ENCODE measurements at places on chromosomes 3 and 15.

- DNase-seq: no peak
Measured at GRCh38 chr15:68844856-68845550, 24.3 kb upstream of the ANP32A start.

- no peak for DNase-seq
Measured at GRCh38 chr15:72082176-72082575, 35.8 kb downstream of the MYO9A start.

GRCh38 chr3:12190832-12191231, 32.1 kb upstream of the TIMP4 start:
- no peak for DNase-seq

DNA sequence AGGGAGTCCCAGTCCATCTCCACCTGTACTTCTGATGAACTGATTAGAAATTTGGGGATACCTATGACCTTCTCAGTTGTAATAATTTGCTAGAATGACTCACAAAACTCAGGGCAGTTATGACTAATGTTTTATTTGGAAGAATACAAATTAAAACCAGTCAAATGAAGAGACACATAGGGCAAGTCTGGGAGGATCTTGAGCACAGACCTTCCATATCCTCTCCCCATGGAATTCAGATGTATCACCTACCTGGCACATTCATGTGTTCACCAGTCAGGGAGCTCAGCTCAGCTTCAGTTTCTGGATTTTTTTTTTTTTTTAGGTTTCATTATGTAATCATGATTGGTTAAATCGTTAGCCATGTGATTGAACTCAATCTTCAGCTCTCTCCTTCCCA, 247.7 kb downstream of the VGLL3 start:
- DNase-seq: no peak

GRCh38 chr15:60616147-60616546, 137.2 kb upstream of the ICE2 start:
- no peak for DNase-seq

GRCh38 chr3:81581966-81582599, 179.4 kb downstream of the GBE1 start:
- peak; percentile 55 for DNase-seq

DNA sequence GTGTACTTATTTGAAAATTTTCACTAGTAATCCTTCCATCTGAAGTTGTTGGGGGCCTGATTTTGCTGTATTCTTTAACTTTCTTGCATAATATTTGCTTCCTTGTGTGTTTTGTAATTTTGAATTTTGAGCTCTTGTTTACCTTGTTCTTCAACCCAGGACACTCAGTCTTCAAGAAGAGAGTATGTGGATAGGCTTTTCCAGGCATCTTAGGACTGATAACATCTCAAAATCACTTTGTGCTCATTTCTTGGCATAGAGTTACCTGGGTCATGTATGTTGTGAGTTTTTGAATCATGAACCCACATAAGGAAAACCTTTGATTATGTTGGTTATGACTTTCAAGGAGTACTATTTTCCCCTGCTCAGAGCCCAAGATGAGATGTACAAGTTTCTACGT, 13.4 kb downstream of the BTD start:
- no peak for DNase-seq

DNA sequence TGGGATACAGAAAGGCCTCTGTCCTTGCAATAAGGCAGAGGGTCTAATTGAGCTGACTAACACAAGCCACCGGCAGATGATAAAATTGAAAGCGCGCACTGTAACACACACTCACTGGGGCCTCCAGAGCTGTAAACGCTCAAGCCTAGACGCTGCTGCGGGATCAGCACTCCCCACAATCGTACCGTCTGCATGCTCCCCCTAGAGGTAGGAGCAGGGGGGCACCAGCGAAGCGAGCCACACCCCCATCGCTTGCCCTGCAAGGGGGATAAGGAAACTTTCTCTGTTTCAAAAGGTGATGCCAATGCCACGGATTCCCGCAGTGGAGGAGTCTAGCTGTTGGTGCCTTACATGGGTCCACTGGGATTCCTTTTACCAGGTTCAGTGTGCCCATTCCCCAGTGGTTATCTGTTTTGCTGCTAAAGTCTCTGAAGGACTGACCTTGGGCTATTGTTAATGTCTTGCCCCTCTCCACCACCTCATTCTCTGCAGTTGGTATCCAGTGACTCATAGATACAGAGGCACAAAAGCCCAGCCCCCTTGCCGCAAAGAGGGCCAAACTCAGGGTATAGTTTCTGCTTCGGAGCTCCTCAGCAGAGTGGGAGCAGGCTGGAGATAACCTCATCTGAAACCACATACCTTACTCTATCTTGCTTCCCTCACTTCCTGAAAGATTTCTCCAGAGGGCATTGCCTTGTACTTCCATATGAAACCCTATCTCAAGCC, 139.3 kb upstream of the KBTBD8 start:
- DNase-seq: no peak

GRCh38 chr3:39448506-39449233, 18.8 kb upstream of the MOBP start:
- no peak for DNase-seq

DNA sequence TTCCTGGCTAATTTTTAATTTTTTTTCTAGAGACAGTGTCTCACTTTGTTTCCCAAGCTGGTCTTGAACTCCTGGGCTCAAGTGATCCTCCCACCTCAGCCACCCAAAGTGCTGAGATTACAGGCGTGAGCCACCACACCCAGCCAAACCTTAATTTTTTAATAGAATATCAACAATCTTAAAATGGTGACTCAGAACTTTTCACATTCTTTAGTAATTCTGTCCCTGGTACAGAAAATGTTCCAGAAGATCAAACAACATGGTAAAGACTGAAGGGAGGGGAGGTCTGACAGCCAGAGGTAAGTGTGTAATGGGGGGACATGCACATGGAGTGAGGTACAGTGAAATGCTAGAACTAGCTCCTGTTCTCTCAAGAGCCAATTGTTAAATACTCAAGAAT, 38.2 kb downstream of the DNAH12 start:
- no peak for DNase-seq

- no peak for DNase-seq
Measured at GRCh38 chr3:51945031-51945840, 3.1 kb downstream of the PARP3 start.

GRCh38 chr3:7543294-7543880, 682.5 kb downstream of the GRM7 start:
- no peak for DNase-seq

DNA sequence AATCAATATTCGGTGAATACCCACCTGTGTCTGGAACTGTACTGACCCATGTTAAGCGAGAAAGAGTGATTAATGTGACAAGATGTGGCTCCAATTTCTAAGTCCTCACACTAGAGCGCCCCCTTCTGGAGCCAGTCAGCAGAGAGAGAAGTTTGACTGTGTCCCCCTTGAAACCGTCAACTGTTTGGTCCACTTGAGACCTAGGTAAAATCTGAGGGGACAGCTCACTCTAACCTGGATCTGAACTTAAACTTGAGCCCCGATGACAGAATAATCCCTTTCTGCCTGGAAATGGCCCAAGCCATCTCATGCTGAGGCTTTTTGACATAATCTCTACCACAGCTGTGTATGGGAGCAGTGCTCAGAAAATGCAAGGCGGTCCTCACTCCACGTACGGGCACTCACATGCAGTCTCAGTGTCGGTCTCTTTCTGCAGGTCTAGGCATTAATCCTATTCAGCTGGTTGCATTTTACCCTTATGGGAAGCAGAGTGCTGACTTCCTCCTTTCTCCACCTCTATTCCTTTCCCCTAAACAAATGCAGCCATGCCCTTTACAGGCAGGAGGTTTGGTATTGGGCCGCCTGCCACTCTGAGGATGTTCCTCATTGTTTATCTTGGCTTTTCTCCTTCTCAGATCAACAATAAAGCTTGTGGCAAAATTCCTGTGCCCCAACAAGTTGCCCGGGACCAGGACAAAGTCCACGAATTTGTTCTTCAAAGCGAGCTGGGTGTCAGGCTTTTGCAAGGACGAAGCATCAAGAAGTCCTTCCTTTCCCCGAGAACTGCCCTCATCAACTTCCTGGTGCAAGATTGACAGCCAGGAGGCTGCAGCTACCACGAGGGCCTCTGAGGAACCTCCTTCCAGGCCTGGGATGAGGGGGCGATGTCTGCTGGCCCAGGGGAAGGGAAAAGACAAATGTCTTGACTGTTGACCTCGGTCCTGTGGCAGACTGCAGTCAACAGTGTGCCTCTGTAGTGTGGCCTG, 47.5 kb upstream of the LIMD1 start:
- no peak for DNase-seq

DNA sequence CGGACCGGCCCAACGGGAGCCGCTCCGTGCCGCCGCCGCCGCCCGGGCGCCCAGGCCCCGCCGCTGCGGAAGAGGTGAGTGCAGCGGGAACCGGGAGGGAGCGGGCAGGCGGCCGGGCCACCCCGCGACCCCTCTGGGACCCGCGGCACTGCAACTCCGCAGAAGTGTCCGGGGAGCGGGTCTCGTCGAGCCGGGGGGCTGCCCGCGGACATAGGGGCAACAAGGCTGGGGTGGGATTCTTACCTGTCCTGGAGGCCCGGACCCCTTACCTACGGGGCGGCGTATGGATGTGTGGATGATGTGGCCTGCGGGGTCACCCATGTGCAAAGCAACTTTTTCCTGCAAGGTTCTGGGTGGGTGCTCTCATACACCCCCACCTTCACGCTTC, 361 bp downstream of the SEMA3F start:
- DNase-seq: no peak

GRCh38 chr3:196740481-196741248, 1.0 kb downstream of the PAK2 start:
- DNase-seq: peak; percentile 66

- DNase-seq: no peak
Measured at GRCh38 chr15:85690561-85691231, 104.0 kb downstream of the KLHL25 start.

DNA sequence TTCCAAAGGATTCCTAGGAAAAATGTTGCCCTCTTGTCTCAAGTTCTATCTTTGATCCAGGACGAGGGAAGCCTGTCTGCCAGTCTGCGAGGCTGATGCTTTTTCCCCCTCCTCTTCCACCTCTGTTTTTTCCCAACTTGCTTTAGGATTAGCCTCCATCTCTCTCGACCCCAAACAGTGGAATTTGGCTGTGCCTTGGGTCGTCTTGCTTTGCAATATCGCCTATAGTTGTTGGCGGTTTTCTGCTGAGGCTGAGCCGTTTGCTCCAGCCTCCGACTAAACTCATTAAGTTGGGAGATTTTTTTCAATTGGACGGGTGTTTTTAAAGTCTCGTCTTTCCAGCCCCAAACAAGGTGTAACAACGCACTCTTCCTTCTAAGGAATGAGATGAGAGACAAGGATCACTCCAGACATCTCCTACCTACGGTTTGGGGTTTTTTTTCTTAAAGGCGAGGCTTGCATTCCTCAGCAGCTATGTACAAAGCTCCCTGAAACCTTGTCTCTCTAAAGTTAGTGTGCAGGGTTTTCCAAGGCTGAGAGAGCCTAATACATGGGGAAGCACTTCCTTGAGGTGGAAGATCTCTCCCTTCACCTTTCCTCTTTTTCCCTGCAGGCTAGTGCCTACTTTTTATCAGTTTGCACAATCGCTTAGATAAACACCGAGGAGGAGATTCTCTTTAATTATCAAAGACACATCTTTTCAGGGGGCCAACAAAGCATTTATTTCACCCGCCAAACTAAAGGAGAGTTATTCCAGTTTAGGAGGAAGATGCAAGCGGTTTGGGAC, 4.8 kb upstream of the NR2F2 start:
- DNase-seq: peak; percentile 61

GRCh38 chr15:70614221-70614620, 149.1 kb downstream of the UACA start:
- no peak for DNase-seq

DNA sequence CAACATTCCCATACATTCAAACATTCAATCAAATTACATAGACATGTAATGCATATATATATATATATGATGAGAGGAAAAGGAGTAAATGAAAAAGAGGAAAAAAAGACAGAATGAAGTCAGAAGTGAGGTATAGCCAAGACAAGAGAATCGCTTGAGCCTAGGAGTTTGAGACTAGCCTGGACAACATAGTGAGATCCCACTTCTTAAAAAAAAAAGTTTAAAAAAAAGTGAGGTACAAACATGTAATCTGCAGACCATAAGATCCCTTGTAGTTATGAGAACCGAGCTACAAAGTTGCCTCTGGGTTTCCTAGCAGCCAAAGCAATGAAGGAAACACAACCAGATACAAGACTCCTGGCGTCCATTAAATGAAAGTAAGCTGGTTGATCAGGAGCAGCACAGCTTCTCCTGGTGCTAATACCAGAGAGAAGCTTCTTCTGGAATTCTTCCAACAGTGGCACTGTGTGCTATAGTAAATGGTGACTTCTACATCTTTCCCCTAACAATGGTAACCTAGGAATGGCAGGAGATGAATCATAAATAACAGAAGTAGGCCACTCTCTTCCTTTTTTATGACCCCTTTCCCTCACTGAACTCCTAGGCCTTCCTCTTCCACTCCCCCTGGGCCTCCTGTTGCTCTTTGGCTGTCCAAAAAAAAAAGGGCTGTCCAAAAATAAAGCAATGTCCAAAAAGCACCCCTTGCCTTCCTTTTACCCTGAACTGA, 3.5 kb downstream of the KCNMB3 start:
- peak; percentile 13 for DNase-seq

DNA sequence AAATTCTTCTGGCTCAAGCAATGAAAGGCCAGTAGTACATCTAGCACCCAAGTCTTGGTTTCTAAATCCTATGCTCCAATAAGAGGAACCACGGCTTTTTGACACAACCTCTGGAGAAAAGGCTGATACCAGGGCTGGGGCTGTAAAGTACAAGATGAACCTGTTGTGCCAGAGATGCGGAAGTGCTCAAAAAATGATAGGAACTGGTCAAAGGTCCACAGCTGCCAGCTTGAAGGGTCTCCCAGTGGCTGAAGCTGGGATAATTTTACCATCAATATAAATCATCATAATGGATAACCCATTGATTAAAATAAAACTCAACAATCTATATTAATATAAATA, 558 bp upstream of the NCEH1 start:
- DNase-seq: no peak

GRCh38 chr3:152258448-152259393, 10.0 kb upstream of the MBNL1 start:
- DNase-seq: peak; percentile 98

GRCh38 chr3:99967796-99968195, 146.5 kb downstream of the FILIP1L start:
- DNase-seq: peak; percentile 43

DNA sequence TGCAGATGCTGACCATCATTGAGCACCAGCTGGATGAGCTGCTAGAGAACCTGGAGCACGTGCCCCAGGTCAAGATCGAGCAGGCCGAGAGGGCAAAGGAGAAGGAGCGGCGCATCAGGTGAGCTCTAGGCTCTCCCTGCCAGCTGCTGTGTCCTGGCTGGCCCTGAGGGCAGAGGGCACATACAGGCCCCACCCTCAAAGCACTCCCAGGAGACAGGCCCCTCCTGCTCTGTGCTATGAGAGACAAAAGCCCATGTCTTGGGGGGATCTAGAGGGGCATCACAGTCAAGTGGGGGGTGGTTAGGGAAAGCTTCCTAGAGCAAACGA, 39.5 kb downstream of the CFAP100 start:
- no peak for DNase-seq

GRCh38 chr3:120418866-120419490, 31.8 kb downstream of the FSTL1 start:
- DNase-seq: peak; percentile 59

GRCh38 chr15:86178845-86179244, 99.2 kb downstream of the AGBL1 start:
- DNase-seq: no peak

GRCh38 chr15:66789029-66790025, 87.3 kb downstream of the SMAD6 start:
- DNase-seq: peak; percentile 66

- no peak for DNase-seq
Measured at GRCh38 chr3:59540241-59540640, 490.4 kb upstream of the CFAP20DC start.
